ENCODE measurements at places on chromosomes 16 and 17.

DNA sequence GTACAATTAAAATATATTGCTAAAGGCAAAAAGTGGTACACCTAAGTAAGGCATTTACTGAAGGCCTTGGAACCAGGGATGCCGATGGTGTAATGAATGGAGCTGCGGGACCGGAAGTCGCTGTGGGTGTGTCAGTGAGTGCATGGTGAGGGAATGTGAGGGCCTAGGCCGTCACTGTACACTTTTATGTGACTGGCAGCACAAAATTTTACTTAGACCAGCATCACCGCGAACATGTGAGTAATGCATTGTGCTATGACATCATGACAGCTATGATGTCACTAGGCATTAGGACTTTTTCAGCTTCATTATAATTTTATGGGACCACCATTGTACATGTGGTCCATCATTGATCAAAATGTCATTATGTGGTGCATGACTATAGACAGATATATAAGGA is 14.7 kb downstream of the ALOX15B start:
- DNase-seq, result no peak

DNA sequence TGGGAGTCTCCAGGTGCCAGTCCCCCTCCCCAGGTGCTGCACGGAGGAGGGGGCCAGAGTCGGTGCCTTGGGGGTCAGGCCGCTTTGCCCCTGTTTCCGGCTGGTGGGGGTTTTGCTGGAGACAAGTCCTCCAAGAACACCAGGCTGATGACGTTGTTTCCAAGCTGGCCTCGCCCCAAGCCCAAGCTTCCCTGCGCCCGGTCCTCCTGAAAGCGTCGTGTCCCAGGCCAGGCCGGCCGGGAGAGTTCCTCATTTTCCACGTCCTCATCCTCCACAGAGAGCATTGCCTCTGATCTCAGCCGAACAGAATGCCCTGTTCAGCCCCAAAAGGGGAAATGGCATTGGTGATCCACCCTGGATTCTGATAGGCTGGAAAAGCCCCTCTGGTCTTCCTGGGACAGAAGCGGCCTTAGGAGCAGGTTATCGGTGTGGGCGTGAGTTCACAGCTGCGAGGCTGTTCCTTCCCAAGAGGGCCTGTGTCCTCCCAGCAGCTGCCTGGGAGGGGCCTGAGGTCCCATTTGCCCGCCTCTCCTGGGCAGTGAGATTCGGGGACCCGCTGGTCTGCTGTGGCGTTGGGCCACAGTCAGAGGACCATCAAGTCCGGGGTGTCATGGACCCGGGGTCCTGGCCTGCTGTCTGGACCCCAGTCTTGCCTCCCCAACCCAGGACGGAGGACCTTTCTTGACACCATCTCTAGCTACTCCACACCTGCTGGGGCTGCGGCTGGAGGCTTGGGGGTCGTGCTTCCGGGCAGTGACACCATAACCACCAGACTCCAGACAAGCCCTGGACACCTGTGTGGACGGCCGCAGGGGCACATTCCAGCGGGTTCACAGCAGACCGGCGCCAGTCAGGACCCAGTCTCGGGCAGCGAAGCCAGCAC is 7.1 kb downstream of the SOX8 start:
- DNase-seq, result no peak

- no peak for DNase-seq
Measured at GRCh38 chr16:8971416-8971815, 7.7 kb upstream of the USP7 start.

DNA sequence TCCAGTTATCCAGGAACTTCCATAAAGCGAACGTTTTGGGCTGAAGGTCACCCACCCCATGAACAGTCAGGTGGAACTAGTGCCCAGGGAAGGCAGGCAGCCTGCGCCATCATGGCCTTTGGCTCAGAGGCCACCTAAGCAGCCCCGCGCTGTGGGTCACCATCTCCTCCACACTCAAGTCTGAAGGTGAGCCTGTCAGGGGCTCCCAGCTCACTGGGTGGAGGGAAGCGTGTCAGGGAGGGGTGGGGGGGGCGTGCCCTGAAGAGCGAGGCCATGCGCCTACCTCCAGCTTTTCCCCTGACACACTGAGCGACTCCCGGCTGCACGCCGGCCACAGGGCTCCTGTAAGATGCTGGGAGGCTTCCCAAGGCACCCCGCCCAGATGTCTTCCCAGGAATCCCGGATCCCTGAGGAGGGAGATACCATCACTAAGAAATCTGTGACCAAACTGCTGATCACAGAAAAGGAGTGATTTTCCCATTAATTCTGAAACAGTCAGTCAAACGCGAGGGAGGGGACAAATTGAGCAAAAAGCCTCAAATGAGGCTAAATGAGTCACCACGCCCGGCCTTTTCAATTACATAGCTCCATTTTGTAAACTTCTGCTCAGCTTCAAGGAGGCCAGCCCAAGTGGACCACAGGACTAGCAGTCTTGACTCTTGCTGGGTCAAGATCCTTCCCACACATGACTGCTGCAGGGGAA is 26.5 kb upstream of the SLC25A19 start:
- DNase-seq, result no peak

DNA sequence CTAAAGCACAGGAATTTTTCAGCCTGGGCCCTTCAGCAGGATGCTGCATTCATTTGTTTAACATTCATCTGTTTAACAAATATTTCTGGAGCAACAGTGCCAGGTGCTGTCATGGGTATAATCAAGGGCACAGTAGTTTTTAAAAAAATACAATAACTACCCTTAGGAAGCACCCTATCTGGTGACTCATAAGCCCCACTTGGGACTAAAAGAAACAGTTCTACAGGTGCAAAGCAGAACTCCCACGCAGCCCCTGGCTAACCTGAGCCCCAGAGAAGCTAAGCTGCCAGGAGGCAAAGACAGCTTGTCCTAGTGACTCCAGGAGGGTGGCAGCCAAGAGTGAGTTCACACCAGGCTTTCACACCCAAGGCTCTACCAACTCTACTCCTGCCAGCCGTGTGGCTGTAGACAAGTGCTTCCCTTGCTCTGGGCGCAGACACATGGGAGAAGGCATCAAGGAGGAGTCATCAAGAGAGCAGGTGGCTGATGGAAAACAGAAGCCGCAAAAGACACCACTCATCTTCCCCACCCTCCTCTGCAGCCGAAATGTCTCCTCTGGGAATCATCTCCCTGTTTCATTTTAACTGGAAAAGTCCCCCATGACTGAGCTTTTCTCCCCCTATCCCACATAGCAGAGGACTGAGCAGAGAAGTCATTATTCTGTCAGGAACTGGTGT is 14.4 kb downstream of the CUEDC1 start:
- no peak for DNase-seq

GRCh38 chr17:879546-880442 is 97.6 kb downstream of the MRM3 start:
- DNase-seq, result peak; percentile 43

DNA sequence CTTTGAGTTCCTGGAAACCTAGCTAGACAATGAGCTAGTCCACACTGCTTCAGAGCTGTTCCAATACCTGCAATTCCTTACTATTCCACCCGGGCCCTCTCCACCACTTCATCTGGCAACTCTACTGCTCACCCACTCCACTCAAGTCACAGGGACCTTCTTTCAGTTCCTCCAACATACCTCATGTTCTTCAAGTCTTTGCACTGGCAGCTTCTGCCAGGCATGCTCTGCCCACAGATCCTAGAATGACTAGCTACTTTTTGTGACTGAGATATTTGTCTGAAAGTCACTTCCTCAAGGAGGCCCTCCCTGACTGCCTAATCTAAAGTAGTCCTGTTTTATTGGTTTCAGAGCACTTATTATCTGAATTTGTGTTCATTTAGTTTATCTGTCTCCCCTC is 86.4 kb downstream of the TEX14 start:
- no peak for DNase-seq

DNA sequence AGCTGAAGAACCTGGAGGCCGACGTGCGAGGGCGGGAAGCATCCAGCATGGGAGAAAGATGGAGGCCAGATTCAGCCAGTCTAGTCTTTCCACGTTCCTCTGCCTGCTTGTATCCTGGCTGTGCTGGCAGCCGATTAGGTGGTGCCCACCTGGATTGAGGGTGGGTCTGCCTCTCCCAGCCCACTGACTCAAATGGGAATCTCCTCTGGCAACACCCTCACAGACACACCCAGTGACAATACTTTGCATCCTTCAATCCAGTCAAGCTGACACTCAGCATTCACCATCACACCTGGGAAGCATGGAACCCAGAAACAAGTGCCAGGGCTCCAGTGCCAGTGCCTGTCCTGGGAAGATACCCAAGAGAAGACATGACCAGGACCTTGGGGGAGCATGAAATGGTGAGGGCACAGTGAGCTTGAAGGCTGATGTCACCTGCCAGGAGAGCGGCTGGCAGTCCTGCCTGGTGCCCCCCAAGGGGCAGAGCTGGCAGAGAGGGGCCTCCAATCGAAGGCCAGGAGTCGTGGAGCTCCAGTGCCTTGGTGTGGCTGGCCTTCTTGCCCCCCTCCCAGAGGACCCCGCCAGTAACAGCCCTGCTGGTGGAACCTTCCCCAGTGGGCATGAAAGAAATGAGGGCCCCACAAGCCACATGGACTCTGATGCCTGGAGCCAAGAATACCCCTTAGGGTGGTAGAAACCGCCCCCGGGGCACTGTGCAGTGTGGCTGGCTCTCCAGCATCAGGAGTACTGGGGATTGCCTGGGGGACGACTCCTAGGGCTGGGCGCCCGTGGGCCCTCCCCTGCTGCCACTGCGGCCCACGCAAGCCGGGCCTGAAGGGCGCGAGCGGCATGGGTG is 643 bp upstream of the NPB start:
- DNase-seq, result no peak

DNA sequence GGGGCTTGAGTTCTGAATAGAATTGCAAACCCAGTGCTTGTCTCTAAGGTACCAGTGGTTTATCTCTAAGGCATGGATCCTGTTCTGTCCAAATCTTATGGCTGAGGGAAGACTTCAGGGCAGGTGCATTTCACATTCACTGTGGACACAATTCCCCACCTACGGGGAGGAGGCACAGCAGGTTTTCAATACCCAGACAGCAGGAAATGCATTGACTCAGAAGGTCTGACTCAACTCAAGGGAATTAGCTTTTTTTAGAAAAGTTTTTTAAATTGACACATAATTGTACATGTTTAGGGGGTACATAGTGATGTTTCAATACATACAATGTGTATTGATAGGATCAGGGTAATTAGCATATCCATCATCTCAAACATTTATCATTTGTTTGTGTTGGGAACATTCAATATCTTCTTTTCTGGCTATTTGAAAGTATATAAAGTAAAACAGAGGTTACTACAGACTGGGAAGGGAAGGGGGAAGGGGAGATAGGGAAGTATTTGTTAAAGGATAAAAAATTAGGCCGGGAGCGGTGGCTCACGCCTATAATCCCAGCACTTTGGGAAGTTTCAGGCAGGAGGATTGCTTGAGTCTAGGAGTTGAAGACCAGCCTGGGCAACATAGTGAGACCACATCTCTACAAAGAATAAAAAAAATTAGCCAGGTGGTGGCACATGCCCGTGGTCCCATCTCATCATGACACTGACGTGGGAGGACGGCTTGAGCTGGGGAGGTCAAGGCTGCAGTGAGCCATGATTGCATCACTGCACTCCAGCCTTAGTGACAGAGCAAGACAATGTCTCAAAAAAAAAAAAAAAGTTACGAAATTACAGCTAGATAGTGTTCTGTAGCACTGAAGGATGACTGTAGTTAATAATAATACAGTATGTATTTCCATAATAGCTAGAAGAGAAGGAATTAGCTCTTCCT is 54.9 kb downstream of the RGS9 start:
- DNase-seq, result no peak

GRCh38 chr17:57484081-57484666 is 227.9 kb downstream of the MSI2 start:
- no peak for DNase-seq

All from effector memory CD4-positive, alpha-beta T cell (primary cell).